Adrenal gland (tissue), 19 donors: ENCODE measurements at places on chromosomes 2 and 18. TPM values are rescaled to one million over a fixed set of nuclear protein-coding genes. Genes with fewer than 3 reads are reported as not detected.
A peak's percentile ranks its signal among the peaks of the same experiment; 100 is the strongest.

DNA sequence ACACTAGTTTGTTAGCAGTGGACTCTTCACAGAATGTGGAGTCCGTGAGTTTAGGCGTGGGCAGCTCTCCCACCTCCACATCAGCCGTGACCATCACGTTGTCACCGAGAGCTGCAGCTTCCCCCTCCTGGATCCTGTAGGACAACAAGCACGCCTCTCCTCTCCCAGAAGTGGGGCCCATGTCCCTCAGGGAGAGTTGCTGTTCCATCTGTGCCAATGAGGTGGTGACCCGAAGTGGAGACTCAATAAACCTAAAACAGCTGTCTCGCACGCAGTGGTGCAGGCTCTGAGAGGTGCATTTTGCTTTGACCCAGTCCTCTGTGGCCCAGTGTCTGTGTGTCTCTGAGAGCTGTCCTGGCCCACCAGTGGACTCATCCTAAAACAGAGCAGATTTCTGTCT, 456.5 kb upstream of the SOX11 start:
- H3K27ac ChIP-seq: no peak overlapping the region
- H3K4me1 ChIP-seq: no peaks in the 10 kb centered on the region
- no peaks in the 10 kb centered on the region for H3K27me3 ChIP-seq

DNA sequence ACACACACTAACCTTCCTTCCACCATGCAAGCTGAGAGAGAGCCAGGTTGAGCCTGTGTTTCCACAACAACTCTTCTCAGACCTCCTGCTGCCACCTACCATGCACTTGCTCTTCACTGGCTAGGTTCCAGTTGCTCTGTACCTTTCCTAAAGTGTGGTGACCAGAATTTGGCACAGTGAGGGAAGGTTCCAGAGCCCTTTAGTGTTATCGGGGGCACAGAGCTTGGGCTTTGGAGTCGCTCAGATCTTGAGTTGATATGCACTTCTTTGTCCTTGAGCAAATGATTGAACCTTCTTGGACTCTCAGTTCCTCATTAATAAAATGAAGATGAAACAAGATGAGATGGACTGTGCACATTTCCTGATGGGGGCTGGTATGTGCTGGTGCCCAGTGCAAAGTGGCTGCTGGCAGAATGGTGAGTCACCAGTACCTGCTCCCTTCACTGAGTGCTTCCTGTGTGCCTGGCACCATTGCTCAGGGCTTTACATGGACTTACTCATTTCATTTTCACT, 47.1 kb downstream of the NEDD4L start:
- peak; percentile 58 for DNase-seq
- no peak overlapping the region for H3K4me3 ChIP-seq
- H3K27ac ChIP-seq: peak overlapping the region; percentile 42

DNA sequence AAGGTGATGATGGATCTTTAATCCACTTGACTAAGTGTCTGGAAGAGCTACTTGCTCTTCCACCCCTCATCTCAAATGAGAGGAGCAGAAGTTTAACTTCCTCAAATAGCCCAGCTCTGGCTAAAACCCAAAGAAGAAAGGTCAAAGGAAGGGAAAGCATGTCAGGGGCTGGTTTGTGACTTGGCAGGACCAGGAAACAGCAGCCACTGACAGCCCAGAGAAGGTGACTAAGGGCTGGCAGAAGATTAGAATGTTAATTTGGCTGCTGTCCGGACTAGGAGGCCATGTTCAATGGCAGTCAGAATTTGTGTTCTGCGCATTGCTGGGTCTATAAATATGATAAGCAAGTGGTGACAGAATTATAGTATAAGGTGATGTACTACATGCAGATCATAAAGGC, 386.2 kb downstream of the SETBP1 start:
- DNase-seq: no peak
- H3K4me3 ChIP-seq: no peak overlapping the region
- H3K4me1 ChIP-seq: no peaks in the 10 kb centered on the region

DNA sequence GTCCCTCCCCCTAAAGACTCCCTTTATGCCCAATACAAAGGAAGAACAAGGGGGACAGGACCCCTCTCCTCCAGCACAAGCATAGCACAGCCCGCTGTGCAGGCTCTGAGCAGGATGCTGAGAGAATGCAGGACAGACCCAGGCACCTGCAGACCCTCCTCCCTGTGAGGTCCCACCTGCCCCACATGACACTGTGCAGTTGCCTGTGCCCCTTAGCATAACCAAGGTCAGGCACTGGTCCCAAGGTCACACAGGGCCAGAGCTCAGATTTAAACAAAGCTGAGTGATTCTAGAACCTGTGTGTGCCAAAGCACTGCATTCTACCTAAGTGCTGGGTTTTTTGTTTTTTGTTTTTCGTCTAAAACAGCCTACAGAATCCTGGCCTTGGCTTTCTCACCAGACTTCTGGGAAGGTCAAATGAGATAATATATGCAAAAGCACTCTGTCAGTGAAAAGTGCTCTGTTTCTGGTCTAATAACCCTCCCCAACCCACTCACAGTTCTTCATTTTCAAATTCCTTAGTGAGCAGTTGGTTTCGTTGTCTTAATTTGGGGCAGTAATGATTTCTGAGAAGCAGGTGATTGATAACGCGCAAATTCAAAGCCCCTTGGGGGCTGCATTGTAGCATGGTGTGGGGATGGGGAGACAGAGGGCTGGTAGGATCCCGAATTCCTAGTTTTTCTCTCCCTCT, 125.7 kb downstream of the KCTD1 start:
- no peak overlapping the region for H3K4me3 ChIP-seq
- no peaks in the 10 kb centered on the region for H3K36me3 ChIP-seq
- DNase-seq: no peak
- peaks cover 5% of the 10 kb centered on the region for H3K4me1 ChIP-seq

GRCh38 chr2:226215902-226216503, 583.6 kb downstream of the IRS1 start:
- H3K4me3 ChIP-seq: no peak overlapping the region
- H3K4me1 ChIP-seq: peaks cover 10% of the 10 kb centered on the region
- peak; percentile 79 for DNase-seq
- no peaks in the 10 kb centered on the region for H3K27me3 ChIP-seq
- no peak overlapping the region for H3K27ac ChIP-seq

DNA sequence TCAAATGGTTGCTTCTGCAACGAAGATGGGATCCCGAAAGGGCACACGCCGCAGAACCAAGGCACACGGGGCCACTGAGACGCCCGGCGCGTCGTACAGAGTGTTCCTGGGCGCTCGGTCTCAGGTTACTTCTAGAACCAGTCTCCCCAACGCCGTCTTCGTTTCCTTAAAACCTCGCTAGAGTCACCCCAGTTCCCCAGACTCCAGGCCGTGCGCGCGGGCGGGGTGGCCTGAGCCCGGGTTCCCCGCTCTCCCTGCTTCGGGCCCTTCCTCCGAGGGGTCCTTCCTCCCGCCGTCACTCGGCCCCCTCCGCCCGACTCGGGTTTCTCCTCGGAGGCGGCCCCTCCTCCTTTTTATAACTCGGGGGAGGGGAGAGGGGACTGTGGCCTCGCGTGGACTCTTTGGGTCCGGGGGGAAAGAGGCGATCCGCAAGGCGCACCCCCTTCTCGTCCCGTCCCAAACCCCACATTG, 774 bp upstream of the FZD7 start:
- H3K27ac ChIP-seq: peak overlapping the region; percentile 90
- H3K36me3 ChIP-seq: no peaks in the 10 kb centered on the region
- H3K27me3 ChIP-seq: peaks cover 5% of the 10 kb centered on the region
- H3K4me1 ChIP-seq: peaks cover 17% of the 10 kb centered on the region
- DNase-seq: peak; percentile 43

DNA sequence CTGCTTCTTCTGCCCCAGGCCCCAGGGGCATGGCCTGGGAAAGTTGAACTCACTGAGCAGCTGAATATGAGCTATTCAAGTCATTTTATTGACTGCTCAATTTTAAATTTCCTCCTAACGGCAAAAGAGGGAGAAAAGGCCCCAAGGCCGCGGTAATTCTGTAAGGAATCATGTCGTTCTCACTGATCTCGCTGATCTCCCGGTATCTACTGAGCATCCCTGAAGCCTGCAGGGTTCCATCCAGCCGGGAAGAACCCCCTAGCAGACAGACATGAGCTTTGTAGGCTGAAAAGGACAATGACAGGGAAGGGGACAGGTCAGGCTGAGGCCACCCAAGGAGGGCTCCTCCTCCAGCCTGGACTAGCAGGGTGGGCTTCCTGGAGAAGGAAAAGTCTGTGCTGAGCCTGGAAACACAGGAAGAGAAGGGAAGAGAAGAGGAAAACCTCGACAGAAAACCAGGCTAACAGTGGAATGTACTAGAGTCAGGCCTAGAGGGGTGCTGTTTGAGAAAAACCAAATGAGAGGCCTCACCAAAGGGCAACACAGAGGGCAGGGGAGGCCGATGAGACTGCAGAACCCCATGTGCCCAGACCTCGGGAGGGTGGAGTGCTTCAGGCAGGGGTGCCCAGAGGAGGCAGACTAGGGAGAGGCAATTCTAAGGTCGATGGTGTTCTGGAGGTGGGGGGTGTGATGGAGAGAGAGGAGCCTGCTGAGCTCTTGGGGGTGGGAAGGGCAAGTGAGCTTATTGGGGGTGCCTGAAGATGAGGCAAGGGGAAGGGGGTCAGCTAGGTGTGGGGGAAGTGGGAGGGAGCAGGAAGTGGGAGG, 2.9 kb upstream of the NPPC start:
- no peak overlapping the region for H3K4me3 ChIP-seq
- H3K27ac ChIP-seq: no peak overlapping the region
- DNase-seq: no peak

The CDH20 gene
- total RNA-seq: 0.28 TPM

- peaks cover 20% of the 10 kb centered on the region for H3K4me1 ChIP-seq
- no peak overlapping the region for H3K27ac ChIP-seq
- H3K36me3 ChIP-seq: no peaks in the 10 kb centered on the region
Observed at GRCh38 chr2:231246171-231246842, 47.9 kb downstream of the ARMC9 start.

The OTOF gene
- total RNA-seq: 0.43 TPM

DNA sequence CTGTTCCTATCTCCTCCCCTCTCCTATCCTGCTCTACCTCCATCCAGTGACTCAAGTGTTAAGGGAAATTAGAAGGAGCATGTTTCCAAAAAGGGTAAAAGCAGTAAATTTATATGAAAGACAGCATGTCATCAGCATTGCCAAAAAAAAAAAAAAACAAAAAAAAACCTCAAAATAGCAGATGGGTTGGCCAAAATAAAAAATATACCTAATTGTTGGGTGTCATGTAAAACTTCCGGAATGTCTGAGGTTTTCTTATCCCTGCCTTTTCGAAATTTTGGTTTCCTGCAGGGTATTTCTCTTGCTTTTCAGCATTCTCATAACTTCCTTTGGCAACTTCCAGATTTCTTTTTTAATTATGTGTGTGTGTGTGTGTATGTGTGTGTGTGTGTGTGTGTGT, 241.6 kb upstream of the FN1 start:
- no peak for DNase-seq
- no peak overlapping the region for H3K4me3 ChIP-seq
- H3K36me3 ChIP-seq: no peaks in the 10 kb centered on the region
- H3K4me1 ChIP-seq: peaks cover 15% of the 10 kb centered on the region
- no peak overlapping the region for H3K27ac ChIP-seq

GRCh38 chr2:68994864-68995263, 18.1 kb upstream of the ANTXR1 start:
- H3K4me1 ChIP-seq: no peaks in the 10 kb centered on the region
- no peak for DNase-seq
- no peaks in the 10 kb centered on the region for H3K36me3 ChIP-seq
- H3K27ac ChIP-seq: no peak overlapping the region
- no peak overlapping the region for H3K4me3 ChIP-seq

DNA sequence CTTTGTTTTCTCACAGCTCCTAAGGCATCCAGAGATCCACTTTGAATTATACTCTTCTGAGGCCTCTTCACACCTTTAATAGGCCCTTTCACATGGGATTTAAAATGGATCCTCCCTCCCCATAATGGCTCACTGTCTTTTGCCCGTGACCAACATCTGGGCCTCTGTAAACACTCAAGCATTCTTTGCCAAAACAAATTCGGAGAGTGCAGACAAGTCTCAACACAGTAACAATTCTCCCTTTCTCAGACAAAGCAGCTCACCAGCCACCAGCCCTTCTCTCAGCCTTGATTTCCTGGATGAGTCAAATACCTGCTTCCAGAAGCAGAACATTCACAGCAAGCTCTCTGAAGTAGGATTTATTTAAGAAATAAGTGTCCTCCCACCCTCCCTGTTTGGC, 14.0 kb upstream of the IMP4 start:
- no peak overlapping the region for H3K27ac ChIP-seq
- no peak for DNase-seq
- no peaks in the 10 kb centered on the region for H3K36me3 ChIP-seq
- H3K4me3 ChIP-seq: no peak overlapping the region
- no peaks in the 10 kb centered on the region for H3K4me1 ChIP-seq

DNA sequence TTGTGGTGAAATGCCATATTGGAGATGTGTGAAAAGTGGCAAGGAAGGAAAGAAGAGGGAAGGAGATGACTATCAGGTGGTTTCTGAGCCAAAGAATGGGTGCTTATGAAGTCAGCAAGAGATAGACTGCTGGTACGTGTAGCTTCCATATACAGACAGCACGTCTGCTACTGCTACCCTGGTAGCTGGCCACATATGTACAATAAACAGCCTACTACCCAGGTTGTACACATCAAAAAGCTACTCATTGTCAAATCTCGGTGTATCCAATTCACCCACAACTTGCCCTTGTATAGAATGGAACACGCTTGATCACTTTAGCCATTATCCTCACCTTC, 761.8 kb downstream of the LRRTM4 start:
- H3K4me3 ChIP-seq: no peak overlapping the region
- no peaks in the 10 kb centered on the region for H3K4me1 ChIP-seq
- no peaks in the 10 kb centered on the region for H3K36me3 ChIP-seq
- H3K27me3 ChIP-seq: no peaks in the 10 kb centered on the region
- H3K27ac ChIP-seq: no peak overlapping the region
- no peak for DNase-seq

DNA sequence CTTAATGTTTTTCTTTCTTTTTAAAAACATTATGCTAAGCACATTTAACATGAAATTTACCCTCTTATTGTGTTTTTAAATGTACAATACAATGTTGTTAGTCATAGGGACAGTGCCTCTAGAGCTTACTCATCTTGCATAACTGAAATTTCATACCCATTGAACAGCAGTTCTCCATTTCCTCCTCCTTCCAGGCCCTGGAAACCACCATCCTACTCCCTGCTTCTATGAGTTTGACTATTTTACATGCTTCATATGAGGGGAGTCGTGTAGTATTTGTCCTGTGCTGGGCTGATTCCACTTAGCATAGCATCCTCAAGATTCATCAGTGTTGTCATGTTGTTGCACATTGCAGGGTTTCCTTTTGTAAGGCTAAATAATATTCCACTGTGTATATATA, 92.6 kb downstream of the SPATS2L start:
- no peaks in the 10 kb centered on the region for H3K4me1 ChIP-seq
- H3K27ac ChIP-seq: no peak overlapping the region
- no peaks in the 10 kb centered on the region for H3K36me3 ChIP-seq

- H3K27ac ChIP-seq: no peak overlapping the region
- no peaks in the 10 kb centered on the region for H3K27me3 ChIP-seq
- no peaks in the 10 kb centered on the region for H3K36me3 ChIP-seq
- no peak overlapping the region for H3K4me3 ChIP-seq
Observed at GRCh38 chr2:80338794-80339193, 34.2 kb upstream of the LRRTM1 start.

The GPC1 gene
- total RNA-seq: 11.8 TPM

- H3K4me1 ChIP-seq: no peaks in the 10 kb centered on the region
- H3K36me3 ChIP-seq: no peaks in the 10 kb centered on the region
- H3K27me3 ChIP-seq: no peaks in the 10 kb centered on the region
- H3K27ac ChIP-seq: no peak overlapping the region
- no peak overlapping the region for H3K4me3 ChIP-seq
- DNase-seq: no peak
Observed at GRCh38 chr18:40608226-40608625, 1346.8 kb upstream of the PIK3C3 start.
